ENCODE measurements at places on chromosomes 7 and 10.

GRCh38 chr7:1049006-1049741 is 4.8 kb downstream of the GPR146 start:
- DNase-seq, result peak; percentile 76

DNA sequence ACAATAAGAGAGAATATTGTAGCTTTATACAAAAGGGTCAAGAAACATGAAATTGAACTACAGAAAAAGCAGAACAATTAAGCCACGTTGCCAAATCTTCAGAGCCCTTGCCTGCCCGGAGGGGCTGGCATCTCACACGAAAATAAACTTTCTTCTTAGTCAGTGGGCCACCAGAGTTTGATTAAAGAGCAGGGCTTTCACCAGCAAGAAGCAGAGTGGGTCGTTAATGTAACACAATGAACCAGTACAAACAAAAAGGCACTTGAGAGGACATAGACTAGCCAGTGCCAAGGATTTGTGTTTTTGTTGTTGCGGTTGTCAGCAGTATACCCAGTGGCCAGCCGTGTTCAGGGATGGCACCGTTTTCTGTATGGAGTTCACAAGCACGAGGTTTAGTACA is 155.4 kb downstream of the NRP1 start:
- DNase-seq, result no peak

GRCh38 chr10:18659819-18660535 is 746 bp downstream of the ARL5B start:
- DNase-seq, result no peak

DNA sequence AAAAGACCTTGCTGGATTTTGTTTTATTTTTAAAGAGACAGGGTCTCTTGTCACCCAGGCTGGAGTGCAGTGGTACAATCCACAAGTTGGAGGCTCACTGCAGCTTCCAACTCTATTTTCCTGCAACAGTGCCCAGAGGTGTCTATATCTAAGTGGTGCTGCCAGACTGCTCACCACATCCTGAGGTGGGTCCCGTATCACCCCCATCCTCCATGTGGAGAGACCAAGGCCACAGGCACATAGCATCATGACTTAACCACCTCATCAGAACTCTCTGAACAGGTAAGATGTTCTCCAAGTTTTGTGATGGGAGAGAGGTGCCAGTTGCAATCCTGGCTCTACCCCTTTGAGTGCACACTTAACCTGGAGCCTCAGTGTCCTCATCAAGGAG is 98.2 kb downstream of the RNF216 start:
- DNase-seq, result no peak

GRCh38 chr7:20964281-20964918 is 177.7 kb upstream of the SP8 start:
- DNase-seq, result no peak

DNA sequence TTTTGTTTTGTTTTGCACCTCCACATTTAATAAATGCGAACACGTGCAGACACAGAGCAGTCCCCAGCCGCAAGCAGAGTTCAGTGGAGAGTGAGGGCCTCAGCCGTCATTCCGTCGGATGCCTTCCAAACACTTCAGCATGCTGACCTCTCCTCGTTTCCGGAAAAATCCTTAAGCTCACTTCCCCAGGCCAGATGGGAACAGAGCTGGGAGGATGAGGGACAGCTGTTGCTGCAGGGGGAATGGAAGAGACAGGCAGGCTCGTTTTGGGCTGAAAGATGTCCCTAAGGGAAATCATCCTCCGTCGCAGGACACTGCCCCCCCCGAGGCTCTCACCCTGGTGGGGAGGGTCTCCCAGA is 17.2 kb upstream of the FGFR2 start:
- DNase-seq, result no peak

GRCh38 chr7:137441451-137441850 is 97.9 kb upstream of the PTN start:
- DNase-seq, result no peak

- DNase-seq, result no peak
Measured at GRCh38 chr10:62076891-62077290, 175.4 kb downstream of the ARID5B start.

DNA sequence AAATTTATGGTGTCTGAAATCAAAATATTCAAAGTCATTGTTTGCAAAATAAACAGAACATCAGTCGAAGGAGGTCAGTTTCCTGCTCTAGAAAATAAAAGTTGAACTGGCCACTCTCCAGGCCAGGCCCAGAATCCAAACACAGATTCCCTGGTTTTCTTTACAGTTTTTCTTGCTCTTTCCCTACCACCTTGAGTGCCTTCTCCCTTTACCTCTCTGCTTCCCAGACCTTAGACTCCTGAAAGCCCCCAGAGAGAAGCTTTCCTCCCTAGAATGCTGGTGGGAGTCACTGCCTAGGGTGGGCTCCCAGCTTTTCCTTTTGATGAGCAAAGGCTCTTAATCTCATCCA is 6.1 kb downstream of the DNTT start:
- no peak for DNase-seq

- no peak for DNase-seq
Measured at GRCh38 chr7:140773104-140773503, 76.6 kb downstream of the NDUFB2 start.

- DNase-seq, result no peak
Measured at GRCh38 chr10:113496111-113497109, 56.4 kb upstream of the HABP2 start.

DNA sequence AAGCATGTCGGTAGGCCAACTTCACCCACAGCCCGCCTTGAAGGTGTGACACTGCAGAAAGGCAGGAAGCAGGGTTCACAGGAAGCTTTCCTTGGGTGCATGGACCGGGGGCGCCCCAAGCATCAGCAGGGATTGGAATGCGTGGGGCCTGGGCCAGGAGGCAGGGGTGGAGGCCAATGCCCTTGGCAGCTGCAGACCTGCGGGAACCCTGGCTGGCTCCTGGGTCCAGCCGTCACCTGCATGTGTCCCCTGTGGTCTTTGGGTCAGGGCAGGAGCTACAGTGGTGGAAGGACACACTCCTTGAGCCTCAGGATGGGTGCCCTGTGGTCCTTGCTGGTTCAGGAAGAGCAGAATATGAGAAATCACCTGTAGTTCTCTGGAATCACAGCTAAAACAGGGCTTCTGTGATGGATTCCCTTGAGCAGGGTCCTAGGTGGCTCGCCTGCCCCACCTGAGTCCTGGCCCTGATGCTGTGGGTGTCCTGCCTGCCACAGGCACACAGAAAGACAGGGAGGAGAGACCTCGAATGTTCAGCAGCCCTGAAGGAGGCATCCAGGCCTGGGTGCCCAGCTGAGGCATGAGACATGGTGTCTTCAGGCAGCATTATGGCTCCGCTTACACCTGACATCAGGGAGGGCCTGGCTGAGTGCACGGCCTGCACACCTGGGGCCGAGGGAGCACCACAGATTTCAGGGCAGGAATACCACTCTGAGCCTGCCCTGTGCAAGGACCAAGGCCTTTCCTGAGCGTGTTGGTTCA is 15.1 kb downstream of the ANTXRL start:
- DNase-seq, result no peak

GRCh38 chr7:12713625-12714378 is 26.4 kb downstream of the ARL4A start:
- peak; percentile 63 for DNase-seq

DNA sequence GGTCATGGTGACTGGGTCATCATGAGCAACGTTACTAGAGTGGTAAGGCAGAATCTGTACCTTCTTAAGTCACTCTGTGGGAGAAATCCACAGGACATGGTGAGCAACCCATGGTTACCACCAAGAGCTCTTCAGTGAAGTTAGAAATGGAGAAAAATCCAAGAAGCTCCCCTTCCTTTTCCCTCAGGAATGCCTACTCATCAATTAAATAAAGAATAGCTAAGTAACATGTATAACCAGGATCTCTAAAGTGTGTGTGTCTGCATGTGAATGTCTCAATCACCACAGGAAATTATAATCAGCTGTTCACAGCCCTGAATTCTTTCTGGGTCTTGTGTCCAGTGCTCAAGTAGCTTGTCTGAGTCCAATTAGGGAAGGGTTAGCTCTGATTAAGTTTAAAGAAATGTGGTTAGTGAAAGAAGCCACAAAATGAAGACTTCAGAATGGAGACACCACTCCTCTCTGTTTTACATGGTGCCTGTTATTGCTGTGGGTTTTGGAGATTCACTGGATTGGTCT is 73.2 kb downstream of the SEM1 start:
- DNase-seq, result no peak

DNA sequence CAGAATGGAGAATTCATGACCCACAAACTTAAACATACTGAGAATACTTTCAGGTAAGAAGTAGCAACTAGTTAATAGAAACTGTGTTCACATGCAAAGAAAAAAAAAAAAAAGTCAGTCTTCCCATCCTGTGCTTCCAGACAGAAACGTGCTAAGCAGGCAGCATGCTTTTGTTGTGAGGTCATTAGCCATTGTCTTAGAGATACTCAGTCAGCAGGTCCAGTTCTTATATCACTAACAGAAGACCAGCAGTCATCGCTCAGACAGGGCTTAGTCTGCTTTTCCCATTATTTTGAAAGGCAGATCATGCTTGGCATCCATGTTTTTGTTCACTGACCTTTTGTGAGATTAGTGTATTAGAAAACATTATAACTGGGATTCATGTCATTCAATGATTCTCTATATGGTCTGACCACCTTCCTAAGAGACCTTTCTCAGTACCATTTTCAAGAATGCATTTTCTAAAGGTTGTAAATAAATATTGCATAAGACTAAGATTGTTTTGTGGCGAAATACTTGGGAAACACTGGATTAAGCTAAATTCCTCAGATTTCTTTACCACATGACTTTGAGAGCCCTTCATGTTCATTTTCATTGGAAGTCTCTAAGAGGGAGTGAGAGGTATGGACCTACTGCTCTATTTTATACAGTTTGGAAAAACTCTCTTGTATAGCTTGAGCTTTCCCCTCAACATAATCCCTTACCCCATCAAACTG is 45.0 kb upstream of the AGBL3 start:
- no peak for DNase-seq

- no peak for DNase-seq
Measured at GRCh38 chr7:45978731-45979211, 57.7 kb upstream of the IGFBP3 start.

GRCh38 chr7:27196287-27196767 is 3.6 kb downstream of the HOXA13 start:
- peak; percentile 83 for DNase-seq

DNA sequence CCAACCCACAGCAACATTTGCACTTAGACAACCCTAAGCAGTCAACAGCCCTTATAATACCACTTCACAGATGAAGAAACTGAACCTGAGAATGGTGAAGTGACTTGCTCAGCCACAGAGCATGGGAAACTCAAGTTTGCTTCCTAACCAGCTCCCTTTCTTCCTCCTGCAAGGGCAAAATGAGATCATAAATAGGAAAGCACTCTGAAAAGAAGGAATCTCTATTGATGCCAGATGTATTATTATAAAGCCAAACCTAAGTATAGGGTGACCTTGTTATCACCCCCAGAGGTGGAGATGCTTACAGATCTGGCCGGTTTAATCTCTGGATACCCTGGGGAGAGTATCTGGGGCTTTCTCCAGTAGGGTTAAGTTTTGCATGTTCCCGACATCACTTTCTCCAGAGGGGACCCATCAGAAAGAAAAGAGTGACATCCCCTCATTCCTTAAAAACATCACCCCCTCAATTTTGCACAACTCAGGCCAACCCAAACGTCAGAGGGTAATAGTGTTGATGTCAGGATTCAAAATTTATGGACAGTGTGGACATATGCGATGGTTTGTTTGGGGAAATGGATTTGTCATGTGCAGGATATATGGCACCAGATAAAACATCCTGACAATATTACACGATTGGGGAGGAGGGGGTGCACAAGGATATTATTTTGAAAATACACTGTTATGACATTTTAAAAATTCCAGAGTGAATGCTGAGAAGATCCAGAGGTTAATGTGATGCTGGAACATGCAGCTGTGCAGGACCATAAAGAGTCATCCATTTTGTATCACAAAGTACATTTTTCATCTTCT is 24.0 kb upstream of the XPNPEP1 start:
- peak; percentile 37 for DNase-seq

- no peak for DNase-seq
Measured at GRCh38 chr7:91533996-91534395, 269.8 kb downstream of the FZD1 start.

DNA sequence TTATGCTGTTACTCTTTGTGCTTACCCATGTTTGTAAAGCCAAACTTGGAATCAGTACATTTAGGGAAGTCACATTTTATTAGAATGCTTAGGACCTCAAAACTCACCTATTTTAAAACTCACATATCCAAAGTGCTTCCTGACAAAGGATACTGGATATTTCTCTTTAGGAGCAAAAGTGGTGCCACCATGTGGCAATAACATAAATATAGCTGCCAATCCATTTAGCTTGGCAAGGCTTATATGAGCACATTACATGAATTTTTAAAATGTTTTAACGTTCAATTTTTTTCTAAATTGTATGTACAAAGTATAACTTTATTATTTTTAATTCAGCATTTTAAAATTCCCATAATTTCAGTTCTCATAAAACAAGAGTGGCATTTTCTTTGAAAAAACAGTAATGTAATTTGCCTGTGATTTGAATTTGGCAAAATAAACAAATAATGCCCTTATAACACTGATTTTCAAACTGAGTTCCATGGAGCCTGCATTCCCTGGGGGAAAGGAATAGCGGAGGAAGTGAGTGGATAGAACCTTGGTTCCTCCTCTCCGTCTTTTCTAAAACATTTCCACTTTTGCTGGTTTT is 75.4 kb downstream of the HDAC9 start:
- peak; percentile 67 for DNase-seq

DNA sequence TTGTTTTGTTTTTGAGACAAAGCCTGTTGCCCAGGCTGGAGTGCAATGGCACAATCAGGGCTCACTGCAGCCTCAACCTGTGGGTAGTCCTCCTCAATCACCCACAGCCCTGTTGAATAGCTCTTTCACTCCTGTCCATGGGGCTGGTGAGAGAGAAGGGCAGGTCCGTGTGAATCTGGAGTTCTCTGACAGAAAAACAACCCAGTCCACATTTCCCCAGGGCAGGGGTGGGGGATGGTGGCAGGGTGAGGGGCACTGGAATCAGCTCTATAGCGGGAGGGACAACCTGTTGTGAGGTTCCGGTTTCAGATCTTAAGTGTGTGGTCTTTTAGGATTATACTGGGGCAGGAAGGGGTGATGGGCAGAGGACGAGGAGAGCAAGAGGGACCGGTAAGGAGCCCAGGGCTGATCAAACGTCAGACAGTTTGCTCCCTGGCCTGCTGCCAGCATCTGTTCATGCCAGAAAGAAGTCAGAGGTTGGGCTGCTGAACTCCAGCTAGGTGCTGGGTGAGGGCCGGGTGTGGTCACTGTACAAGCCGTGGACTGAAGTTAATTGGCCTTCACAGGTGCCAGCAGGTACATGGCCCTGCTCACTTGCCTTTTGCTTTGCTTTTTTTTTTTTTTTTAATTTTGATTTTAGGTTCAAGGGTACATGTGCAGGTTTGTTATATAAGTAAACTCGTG is 33.2 kb upstream of the MKRN1 start:
- DNase-seq, result no peak

GRCh38 chr7:49980465-49980864 is 112.6 kb downstream of the ZPBP start:
- DNase-seq, result no peak

DNA sequence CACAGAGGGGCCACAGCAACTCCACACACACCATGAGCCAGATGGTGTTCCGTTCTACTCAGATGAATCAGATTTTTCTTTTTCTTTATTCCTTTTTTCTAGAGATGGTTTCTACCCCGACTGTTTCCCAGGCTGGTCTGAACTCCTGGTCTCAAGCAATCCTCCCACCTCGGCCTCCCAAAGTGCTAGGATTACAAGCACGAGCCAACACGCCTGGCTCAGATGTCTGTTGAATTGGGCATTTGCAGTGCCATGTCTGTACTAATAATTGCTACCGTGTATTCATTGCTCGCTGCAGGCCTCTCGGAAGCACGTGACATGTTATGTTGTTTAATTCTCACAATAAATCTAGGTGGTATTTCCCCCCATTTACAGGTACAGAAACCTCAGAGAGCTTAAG is 67.2 kb downstream of the RABGEF1 start:
- DNase-seq, result no peak

GRCh38 chr10:29886299-29886698 is 173.1 kb downstream of the JCAD start:
- no peak for DNase-seq
